Hematopoietic multipotent progenitor cell treated with erythropoietin and hydrocortisone succinate and interleukin-3 and kit ligand, for 8 days (in vitro differentiated cells): ENCODE measurements at places on chromosomes 11 and 22.

- no peak for DNase-seq
Observed at GRCh38 chr11:131692151-131692550, 321.7 kb downstream of the NTM start.

- peak; percentile 90 for DNase-seq
Observed at GRCh38 chr22:42962295-42963230, 52.4 kb downstream of the PACSIN2 start.

GRCh38 chr11:6321961-6322362 lies 1.7 kb upstream of the CAVIN3 start:
- DNase-seq, result no peak

- DNase-seq, result no peak
Observed at GRCh38 chr22:40387746-40388145, 17.4 kb downstream of the SGSM3 start.

DNA sequence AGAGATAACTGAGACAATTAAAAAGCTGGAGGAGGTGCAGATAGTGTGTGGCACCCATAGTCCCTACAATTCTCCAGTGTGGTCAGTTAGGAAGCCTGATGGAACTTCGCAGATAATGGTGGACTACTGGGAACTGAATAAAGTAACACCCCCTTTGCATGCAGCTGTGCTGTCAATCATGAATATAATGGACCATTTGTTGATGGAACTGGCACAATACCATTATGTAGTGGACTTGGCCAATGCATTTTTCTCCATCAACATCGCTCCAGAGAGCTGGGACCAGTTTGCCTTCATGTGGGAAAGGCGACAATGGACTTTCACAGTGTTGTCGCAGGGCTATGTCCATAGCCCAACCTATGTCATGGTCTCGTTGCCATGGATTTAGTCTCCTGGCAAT lies 324.2 kb downstream of the TMEM135 start:
- DNase-seq, result no peak

- DNase-seq, result no peak
Observed at GRCh38 chr22:32752326-32752725, 49.2 kb upstream of the TIMP3 start.

DNA sequence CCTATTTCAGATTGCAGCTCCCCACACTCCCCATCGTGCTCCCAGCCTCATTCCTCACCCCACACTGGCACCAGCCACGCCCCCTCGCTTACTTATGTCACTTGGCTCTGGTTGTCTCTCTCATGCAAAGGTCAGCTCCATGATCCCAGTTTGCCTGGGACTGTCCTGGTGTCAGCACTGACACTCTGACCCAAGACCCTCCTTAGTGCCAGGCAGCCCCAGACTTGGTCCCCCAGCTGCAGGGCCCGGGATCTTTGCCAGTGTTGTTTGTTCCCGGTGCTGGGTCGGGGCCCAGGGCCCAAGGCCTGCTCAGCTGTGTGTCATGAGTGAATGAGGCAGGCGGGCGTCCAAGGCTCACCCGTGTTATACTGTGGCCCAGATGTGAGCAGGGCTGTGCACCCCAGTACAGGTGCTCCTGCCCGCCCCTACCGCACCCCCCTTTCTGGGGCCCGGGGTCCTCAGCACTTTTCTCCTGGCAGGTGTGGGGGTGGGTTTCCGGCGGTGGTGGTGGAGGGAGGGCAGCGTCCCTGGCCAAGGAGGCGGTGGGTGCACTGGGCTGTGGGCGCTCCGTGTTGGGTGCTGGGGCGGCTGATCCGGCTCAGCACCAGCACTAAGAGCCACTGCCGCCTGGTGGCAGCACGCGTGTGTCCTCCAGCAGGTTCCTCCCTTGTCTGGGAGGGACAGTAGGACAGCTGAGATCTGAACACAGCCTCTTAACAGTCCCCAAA lies 19.5 kb downstream of the IL17REL start:
- peak; percentile 73 for DNase-seq

DNA sequence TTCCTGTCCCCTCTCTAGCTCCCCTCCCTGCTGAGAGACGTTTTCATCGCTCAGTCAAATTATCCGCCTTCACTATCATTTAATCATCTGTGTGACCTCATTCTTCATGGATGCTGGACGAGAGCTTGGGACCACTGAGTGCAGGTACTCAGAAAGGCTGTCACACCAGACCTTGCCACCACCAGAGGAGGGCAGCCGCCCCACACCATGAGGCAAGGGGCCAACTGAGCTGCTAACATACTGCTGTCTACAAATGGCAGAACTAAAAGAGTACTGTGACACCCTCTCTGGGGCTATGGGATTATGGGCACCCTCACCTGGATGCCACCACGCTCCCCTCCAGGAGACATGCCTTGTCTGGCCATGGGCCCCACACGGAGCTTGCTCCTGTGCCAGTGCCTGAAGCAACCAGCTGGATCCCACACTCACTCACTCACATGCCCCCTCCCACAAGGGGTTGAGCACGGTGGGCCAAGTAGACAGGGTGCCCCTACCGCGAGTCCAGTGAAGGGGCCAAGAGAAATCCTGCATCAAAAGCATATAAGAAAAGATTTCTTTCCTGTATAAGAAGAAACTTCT lies 670.0 kb upstream of the CCDC90B start:
- no peak for DNase-seq

- DNase-seq, result no peak
Observed at GRCh38 chr11:120343429-120343828, 7.2 kb downstream of the ARHGEF12 start.

- DNase-seq, result no peak
Observed at GRCh38 chr11:78171951-78172350, 16.5 kb downstream of the KCTD21 start.

DNA sequence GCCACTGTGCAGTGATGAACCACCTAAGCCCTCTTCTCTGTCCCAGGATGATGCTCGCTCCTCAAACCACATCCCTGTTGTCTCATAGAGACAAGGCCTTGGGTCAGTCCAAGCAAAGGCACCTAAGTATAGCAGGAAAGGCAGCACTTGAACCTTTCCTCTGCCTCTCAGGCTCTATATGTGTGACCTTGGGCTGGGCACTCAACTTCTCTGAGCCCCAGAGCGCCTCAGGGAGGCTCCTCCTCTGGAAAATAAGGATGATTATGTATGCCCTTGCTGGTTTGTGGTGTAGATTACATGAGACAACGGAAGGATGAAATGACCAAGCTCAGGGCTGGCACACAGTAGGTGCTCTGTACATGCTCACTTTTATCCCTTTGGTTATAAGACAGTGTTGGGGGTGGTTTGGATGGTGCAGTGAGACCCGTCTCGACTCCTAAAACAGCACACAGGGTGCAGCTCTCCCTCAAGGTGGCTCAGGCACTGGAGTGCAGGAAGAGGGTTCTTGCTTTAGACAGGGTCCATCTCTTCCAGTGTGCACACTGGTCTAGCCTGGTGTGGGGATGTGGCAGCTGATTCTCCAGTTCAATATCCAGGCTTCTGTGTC lies 40.2 kb upstream of the ACCSL start:
- no peak for DNase-seq

- no peak for DNase-seq
Observed at GRCh38 chr22:32722441-32722840, 79.1 kb upstream of the TIMP3 start.

GRCh38 chr11:6864438-6864837 lies 1.6 kb downstream of the OR10A2 start:
- no peak for DNase-seq
